CD4-positive, alpha-beta T cell treated with Interleukin-12 subunit alpha and Interleukin-12 subunit beta, for 1 hour (primary cell): ENCODE measurements at places on chromosomes 4 and X.

- DNase-seq: no peak
Measured at GRCh38 chr4:15912961-15913630, 25.4 kb downstream of the FGFBP1 start.

DNA sequence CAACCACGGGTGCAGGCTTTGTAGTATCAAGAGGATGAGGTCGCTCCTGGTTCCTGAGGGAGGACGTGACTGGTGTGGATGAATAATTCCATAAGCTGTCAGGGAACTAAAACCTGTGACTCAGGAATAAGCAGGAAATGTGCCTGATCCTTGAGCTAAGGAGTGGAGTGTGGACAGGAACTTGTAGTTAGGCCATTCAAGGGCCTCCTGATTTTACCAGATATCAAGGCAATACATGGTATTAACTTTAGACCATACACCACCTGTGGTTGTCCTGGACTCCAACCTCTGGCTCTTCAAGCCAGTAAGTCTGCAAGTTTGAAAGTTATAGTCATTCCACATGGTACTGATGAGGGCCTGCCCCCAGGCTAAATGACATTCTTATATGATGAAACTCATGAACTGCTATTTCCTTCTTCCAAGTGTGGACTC lies 12.1 kb upstream of the ING2 start:
- no peak for DNase-seq

GRCh38 chrX:16885628-16886027 lies 15.5 kb upstream of the RBBP7 start:
- DNase-seq: no peak

DNA sequence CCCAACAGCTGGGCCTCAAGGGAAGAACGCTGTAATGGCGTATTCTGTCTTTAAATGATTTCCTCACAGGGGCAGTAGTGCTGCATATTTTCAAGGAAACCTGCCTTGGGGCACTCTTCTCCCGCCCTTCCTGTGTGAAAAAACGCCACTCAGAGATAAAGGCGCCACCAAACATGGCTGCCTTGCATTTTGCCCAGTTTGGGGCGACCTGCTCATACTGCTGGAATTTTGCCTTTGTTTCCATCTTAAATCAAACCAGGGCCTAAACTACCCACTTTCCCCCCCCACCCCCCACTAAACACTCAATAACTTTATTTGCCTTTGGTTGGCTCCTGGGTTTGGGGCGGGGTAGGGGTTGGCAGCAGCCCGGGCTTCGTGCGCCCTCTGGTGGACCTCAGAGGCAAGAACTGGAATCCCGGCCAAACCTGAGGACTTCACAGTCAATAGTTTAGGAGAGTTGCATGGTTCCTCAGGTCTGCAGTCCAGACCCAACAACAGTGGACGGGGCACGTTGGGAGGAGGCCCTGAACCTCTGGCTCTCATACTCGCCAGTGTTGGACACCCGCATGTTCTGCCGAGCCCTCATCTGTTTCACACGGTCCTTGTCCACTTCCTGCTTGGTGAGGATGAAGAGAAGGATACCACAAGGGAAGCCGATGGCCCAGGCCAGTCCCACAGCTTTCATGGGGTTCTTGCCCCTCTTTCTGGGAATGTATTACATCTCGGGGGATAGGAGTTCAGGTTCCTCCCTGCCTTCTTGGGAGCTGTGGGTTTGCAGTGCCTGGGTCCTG lies 220.1 kb upstream of the STK26 start:
- peak; percentile 30 for DNase-seq

- DNase-seq: no peak
Measured at GRCh38 chrX:114332766-114333165, 251.1 kb upstream of the HTR2C start.

DNA sequence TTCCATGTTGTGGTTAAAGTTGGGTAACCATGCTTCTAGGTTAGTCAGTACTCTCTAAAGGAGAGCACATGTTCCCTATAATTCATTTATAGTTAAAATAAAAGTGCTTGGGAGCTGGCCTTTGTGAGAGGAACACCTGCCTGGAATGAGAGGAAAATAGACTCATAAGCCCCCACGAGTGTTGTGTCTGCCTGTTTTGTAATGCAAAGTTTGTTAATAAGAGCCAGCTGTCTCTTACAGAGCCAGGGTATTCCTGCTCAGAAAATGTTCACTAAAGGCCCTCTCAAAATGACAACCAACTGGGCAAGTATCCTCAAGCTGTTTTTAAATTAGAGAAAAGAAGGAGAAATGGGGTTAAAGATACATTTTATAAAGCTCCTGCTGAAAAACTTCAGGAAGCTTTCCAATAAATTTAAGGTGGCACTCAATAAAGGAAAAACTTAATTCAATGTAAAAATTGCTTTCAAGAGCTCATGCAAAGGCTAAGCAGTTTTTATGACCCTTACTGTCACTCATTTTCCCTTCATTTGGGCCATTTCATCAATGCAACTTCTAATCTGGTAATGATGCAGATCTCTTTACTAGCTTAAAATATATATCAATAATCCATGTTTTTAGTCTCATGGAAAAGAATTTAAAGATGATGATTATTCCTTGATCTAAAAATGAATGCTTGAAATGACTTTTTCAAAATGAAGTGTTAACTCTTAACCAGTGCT lies 793.6 kb downstream of the STPG2 start:
- no peak for DNase-seq

GRCh38 chr4:169275180-169275579 lies 4.4 kb upstream of the SH3RF1 start:
- DNase-seq: no peak

- no peak for DNase-seq
Measured at GRCh38 chr4:13892739-13893105, 265.2 kb upstream of the BOD1L1 start.

GRCh38 chrX:53716328-53717088 lies 30.0 kb upstream of the HUWE1 start:
- DNase-seq: peak; percentile 72

GRCh38 chr4:118296729-118297128 lies 56.1 kb downstream of the PRSS12 start:
- DNase-seq: no peak

GRCh38 chr4:93396272-93396671 lies 432.3 kb upstream of the ATOH1 start:
- DNase-seq: no peak

DNA sequence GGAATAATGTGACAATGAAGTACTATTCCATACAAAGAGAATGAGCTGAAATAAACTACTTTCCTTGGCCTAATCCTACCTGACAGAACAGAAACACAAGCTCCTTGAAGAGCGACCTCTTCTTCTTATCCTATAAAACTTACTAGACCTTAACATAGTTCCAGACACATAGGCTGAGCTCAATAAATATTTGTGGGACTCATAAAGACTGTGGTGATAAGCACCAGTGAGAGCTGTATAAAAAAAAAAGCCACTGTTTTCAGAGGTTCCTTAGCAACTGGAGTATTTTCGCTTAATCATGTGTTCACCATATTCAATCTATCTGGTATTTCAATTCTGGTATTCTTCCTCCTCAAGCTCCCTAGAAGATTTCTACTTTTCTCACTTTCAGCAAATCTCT lies 1129.6 kb downstream of the STPG2 start:
- no peak for DNase-seq

DNA sequence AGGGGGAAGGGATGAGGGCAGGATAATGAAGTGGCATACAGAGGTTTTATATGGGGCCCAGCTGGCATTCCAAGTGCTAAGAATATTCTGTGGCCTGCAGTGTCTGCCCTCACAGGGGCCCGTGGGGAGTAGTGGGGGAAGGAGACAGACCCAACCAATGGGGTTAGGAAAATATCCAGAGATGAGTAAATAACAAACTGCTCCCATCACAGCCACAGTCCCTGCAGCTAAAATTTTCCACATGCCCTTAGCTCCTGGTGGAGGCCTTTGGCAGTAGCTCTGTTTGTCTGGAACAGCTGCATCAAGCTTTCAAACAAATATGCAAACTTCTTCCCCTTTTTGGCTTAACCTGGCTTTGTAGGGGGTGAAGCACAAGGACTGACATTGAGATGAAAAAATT lies 3.1 kb downstream of the SRPX2 start:
- DNase-seq: no peak

DNA sequence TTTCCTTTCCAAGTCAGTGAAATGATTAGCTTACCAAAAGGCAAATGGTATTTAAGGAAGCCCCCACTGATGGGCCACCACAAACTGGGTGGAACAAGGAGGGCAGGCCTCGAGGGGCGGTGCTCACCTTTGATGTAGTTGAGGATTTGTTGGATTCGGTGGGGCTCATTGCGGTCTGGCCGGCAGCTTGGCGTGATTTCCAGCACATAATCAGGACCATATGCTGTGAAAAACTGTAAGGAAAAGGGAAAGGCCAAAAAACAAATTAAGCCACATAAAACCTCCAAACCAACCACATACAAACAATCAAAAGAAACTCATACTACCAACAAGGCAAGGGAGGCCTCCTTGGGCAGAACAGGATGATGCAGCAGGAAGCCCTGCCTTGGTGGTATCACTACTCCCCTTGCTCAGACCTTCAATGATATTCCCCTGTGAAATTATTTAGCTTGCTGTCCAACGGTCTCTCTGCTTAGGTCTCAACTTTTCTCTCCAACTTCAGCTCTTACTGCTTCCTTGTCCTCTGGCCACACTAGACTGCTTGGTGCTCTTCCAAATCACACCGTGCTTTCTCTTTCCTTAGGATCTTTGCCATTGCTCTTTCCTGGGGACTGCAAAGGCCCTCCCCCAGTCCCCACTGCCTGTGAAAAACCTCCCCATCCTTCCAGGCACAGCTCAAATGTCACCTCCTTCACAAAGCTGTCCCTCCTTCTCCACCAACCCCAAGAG lies 46.1 kb upstream of the CITED1 start:
- no peak for DNase-seq

GRCh38 chr4:89222170-89222569 lies 85.4 kb downstream of the GPRIN3 start:
- no peak for DNase-seq

- DNase-seq: no peak
Measured at GRCh38 chr4:160835789-160836188, 1328.0 kb downstream of the FSTL5 start.

- DNase-seq: no peak
Measured at GRCh38 chrX:7746856-7747255, 96.1 kb upstream of the VCX start.

- no peak for DNase-seq
Measured at GRCh38 chr4:121688261-121688660, 8.5 kb downstream of the ANXA5 start.

DNA sequence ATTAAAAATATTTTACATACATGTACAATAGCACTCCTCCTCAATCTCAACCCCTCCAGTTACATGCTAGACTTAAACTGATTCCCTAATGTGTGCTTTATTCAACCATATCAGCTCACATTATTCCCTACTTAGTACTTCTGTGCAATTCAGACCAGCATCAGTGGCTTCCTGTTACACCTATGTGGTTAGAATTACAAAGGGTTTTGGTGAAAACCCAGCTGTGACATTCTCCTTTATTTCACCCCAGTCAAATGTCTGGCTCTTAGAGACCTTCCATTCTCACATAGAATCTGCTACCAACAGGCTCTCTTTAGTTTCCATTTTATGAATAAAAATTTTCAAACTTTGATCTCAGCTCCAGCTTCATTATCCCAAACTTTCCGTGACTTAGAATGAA lies 85.2 kb upstream of the SLC7A11 start:
- DNase-seq: no peak

GRCh38 chrX:123339221-123339905 lies 155.3 kb downstream of the GRIA3 start:
- no peak for DNase-seq

DNA sequence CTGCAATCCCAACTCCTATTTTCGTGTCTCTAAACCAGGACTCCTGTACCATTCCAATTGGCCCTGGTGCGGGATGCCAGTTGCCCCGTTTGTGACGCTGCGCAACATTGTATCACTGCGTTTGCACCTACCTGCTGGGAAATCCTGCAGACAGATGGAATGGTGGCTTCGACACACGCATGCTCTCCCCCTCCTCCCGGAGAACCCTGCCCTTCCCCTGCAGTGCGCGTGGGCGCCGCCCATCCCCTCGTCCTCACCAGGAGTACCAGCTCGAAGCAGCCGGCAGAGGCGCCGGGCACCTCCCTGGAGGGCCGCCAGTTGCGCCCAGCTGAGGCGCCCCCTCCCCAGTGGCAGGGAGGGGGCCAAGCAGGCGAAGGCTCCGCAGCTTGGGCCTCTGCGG lies 1.4 kb downstream of the DGKK start:
- no peak for DNase-seq

- DNase-seq: no peak
Measured at GRCh38 chrX:70013466-70014381, 36.0 kb downstream of the AWAT2 start.

DNA sequence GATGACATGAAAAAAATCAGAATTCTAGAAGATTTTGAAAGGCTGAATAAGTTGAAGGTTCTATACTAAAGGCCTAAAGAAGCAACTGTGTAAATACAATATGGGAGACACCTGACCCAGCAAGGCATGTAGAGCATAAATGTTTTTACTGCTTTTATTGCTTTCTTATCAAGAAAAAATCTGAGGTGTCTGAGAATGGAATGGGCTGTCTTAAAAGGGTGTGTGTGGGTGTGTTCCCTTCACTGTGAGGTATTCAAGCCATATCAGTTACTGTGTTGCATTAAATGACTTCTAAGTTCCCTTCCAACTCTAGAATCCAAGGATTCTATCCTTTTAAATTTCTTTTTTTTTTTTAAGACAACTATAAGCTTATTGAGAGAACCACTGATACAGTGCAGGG lies 15.7 kb downstream of the ATP8A1 start:
- no peak for DNase-seq

GRCh38 chr4:4755306-4755705 lies 104.2 kb upstream of the MSX1 start:
- no peak for DNase-seq

DNA sequence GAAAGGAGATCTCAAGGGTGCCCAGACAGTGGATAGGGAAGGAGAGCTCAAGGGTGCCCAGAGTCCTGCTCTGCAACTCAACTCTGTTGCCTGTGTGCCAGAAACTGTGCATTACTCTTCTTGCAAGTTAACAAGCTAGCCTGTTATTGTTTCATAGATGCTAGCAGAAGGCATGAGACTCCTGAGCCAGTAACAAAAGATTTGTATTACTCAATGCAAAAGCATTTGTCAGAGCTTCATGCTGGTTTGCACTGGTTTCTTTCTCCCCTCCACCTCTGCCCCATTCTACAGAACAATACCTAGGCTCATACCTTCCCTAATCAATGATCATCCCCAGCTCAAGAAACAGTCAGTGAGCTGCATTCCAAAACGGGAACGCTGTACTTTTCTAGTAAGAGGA lies 124.5 kb upstream of the NEIL3 start:
- DNase-seq: no peak

DNA sequence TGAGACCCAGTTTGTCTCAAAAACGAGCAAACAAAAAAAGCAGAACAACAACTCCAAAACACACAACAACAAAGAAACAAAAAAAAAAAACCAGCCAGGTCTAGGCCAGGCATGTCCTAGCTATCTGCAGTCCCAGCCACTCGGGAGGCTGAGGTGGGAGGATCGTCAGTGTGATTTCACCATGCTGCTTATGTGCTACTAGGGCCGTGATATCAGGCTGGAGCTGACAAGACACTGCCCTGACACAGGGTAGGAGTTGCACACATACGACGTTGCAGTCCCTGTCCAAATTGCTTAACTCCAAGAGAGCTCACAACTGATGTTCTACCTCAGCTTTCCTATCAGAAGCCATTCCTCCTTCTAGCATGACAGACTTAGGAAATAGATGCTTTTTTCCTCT lies 204.9 kb downstream of the AASDH start:
- no peak for DNase-seq
